ENCODE measurements at places on chromosomes 7 and 10.

DNA sequence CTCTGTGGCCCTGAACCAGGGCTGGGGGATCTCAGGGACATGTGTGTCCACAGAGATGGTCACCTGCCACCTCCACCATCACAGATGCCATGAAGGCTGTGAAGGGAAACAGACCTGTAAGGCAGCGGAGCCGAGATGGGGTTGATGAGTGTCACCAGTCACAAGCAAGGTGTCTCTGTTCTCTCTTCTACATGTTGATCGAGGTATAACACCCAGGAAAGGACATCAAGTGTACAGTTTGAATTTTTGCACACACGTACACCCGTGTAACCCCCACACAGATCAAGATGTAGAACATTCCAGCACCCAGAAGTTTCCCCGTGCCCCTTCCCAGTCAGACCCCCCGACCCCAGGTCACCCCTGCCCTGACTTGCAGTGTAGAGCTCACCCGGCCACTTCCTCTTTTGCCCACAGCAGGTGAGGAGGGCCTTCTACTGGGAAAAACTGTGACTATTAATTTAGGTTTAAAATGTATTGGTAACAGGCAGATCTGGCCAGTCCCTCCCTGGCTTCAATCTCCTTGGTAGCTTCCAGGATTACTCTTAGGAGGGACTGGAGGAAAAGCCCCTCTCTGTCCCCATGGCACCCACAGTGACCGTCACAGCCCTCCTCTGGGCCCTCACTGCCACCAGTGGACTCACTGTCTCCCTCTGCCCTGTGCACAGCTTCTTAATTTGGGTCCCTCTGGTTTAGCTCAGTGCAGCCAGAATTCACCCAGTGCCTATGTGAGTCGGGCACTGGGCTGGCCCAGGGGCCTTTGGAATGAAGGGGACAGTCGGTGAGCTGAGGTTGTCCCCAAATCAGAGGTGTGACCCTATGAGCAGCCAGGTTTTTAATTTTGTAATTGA is 108.2 kb downstream of the LHPP start:
- DNase-seq = no peak

DNA sequence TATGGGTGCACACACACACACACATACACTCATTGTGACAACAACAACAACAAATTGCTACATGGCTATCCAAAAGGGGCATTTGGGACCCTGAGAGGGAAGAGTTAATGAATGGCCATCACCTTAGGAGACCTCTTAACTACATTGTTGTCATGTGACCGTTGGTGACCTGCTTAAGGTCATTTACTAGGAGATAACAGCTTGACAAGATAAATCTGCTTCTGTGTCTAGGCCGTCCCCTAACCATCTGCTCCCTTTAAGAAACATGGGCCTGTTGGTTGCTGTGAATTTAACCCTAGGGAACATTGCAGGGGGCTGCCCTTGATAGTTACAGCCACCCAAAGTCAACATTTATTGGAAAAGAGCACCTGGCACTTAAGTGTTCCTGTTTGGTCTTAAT is 29.7 kb downstream of the C1QL3 start:
- DNase-seq = no peak

DNA sequence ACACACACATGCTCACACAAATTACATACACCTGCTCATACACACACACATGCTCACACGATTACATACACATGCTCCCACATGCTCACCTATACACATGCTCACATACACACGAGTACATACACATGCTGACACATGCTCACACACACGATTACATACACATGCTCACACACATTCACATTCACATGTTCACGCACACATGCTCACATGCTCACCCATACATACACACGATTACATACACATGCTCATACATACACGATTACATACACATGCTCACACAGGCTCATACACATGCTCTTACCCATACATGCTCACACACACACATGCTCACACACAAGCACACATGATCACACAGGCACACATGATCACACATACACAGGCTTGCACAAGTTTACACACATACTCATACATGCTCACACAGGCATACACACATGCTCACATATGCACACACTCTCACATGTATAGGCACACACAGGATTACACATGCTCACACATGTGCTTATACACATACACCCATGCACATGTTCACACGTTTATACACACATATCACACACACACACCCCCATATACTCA is 118.5 kb downstream of the PAXIP1 start:
- no peak for DNase-seq

- DNase-seq = no peak
Measured at GRCh38 chr10:43323245-43323644, 48.2 kb upstream of the FXYD4 start.

GRCh38 chr7:116431787-116432526 is 67.6 kb upstream of the CAV2 start:
- DNase-seq = no peak

- DNase-seq = no peak
Measured at GRCh38 chr10:100723770-100724530, 21.4 kb upstream of the PAX2 start.

- no peak for DNase-seq
Measured at GRCh38 chr10:132899751-132900065, 42.7 kb downstream of the CFAP46 start.

GRCh38 chr10:75398692-75399460 is 2.7 kb downstream of the ZNF503 start:
- no peak for DNase-seq

GRCh38 chr10:96683065-96683464 is 37.2 kb downstream of the PIK3AP1 start:
- DNase-seq = no peak

GRCh38 chr7:94655848-94656657 is at the start of gene SGCE:
Gene SGCE, minus strand, starts transcription at chr7:94656133. Its CDS starts 35 bp downstream, at chr7:94656098.
- DNase-seq = peak; percentile 48

DNA sequence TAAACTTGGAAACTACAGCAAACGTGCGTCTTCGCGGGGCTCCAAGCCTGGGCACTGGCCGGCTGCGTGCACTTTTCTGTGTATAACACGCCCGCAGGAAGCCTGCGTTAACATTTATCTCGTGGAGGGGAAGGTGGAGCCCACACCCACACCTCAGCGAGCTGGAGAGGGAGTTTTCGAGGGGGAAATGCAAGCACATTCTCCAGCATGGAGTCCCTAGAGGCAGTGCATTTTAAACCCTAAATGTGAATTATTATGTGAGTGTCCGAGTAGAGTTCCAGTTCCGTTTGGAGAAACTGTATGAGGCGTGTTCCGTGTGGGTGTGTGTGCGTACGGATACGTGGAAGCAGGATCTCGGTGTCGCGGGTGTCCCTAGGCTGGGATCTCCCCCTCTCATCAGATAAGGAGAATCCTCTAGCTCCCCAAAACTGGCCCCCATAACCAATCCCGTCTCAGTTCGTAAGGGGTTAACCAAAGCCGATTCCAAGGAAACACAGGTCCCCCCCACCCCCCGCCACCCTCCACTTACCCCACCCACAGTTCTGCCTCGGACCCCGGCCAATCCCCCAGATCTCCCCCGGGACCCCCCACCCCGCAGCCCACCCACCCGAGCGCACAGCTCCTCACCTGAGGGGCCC is 403 bp downstream of the CDK6 start:
- no peak for DNase-seq

GRCh38 chr10:115771755-115772154 is 501.3 kb downstream of the GFRA1 start:
- no peak for DNase-seq

DNA sequence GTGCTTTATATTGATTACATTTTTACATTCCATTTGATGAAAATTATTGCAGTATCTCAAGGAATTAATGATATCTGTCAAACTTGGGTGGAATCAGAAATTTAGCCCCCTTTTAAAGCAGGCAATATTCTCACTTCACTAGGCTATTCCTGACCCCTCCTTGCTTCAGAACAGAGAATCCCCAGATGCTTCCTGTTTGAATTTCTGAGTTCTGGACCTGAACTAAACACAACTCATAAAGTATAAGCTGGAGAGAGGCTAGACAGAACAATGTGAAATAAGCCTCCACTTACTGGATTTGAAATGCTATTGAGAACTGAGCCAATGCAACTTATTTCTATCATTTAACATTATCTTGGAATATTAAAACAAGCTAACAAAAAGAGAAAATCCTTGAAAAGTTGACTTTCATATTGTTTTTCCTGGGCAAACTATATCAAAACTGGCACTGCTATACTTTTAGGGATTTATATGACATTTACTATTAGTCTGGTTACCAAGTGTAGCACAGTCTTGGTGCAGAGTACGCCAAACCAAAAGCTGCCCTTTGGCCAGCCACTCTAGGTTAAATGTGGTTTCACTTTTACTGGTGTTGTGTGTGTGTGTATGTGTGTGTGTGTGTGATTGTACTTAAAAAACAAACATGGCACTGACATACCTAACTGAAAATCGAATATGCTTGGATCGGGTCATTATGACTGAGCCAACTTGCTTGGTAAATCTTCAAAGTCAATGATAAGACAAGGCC is 19.0 kb upstream of the AGMO start:
- no peak for DNase-seq

Data from NCI-H1694 (cell line).